ENCODE measurements at places on chromosomes 2 and 18.

DNA sequence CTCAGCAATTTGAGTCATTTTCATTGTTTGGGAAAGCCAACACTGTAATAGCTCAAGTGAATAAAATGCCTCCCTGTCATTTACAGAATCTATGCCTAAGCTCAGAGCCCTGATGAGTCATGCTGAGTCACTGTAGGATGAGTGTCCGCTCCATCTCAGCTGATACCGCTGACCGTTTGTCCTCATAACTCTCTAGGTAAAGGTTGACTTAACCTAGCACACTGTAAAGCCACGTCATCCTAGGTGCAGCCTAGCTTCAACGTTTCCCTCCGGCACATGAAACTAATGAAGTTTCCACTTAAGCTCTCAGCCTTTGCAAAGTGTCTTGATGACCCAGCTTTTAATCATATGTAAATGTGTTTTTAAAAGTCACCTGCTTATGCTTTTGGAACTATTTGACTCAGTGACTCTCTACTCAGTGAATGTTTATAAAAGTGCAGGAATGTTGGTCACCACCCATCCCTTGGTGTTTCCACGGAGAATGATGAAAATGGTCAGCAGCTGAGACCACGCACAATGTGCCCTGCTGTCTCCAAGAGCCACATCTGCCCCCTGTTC, 154.0 kb downstream of the PMAIP1 start:
- DNase-seq: no peak

- no peak for DNase-seq
Measured at GRCh38 chr2:21395366-21395765, 271.6 kb downstream of the TDRD15 start.

DNA sequence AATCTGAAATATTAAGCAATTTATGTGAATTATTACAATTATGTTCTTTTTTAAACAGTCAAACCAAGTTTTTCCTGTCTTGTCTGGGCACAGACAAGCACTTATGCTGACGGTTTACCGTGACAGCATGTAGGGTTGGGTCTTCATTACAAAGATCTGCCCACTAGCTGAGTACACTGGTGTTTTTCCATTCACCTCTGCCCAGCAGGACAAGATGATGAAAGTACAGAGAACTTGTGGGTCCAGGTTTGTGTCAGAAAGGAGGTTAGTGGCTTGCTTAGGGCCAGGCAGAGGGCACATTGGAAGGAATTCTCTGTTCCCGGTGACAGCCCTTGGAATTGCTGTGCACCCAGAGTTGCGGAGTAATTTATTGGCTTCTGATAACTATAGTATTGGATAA, 14.0 kb downstream of the NABP1 start:
- DNase-seq: no peak

- no peak for DNase-seq
Measured at GRCh38 chr18:59657012-59657411, 40.2 kb downstream of the CCBE1 start.

DNA sequence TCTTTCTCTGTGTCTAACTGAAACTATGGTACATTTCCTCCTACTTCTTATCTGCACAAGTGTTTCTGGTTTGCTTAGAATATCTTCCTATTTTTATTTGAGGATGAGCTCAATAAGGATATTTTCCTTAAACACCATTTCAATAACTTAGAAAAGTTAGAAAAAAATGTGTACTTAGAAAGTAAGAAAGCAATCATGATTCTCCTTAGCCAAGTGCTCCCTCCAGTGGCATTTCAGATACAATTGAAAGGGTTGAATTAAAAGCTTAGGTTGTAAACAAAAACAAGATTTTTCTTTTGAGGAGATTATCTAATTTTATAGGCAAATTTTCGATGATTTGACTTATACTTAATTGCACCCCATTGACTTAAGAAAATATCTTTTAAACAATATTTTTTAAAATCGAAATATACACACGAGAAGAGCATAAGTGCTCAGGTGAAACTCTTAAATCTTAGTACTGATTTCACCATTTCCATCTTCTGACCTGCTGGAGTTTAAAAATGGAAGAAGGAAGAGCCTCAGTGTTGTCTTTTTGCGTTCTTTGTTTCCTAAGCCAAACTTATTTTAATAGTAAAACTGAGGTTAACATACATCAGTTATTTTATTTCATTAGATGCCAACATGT, 26.9 kb downstream of the C18orf63 start:
- peak; percentile 21 for DNase-seq

DNA sequence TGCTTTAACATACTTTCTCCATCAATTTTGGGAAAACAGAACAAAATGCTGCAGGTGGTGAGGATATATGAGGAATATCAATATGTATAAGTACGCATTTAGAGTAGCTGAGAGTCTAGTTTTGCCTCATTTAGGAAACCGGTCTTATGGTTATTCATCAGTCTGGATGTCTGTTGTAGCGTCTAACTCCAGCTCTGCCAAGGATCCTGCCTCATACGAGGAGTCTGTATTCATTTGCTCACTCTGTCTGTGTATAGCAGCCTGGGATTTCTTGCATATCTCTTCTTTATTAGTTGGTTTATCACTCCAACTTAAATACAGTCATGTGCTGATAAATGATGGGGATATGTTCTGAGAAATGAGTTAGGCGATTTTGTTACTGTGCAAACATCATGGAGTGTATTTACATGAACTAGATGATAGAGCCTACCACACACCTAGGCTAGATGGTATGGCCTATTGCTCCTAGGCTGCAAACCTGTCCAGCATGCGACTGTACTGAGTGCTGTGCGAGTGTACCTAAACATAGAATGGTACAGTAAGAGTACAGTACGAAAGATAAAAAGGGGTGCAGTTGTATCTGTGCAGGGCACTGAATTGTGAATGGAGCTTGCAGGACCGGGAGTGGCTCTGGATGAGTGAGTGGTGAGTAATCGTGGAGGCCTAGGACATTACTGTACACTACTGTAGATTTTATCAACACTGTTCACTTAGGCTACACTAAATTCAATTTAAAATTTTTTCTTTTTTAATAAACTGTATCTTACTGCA, 148.1 kb downstream of the ZNF407 start:
- DNase-seq: no peak

- DNase-seq: no peak
Measured at GRCh38 chr2:102446936-102447335, 24.0 kb downstream of the IL18RAP start.

DNA sequence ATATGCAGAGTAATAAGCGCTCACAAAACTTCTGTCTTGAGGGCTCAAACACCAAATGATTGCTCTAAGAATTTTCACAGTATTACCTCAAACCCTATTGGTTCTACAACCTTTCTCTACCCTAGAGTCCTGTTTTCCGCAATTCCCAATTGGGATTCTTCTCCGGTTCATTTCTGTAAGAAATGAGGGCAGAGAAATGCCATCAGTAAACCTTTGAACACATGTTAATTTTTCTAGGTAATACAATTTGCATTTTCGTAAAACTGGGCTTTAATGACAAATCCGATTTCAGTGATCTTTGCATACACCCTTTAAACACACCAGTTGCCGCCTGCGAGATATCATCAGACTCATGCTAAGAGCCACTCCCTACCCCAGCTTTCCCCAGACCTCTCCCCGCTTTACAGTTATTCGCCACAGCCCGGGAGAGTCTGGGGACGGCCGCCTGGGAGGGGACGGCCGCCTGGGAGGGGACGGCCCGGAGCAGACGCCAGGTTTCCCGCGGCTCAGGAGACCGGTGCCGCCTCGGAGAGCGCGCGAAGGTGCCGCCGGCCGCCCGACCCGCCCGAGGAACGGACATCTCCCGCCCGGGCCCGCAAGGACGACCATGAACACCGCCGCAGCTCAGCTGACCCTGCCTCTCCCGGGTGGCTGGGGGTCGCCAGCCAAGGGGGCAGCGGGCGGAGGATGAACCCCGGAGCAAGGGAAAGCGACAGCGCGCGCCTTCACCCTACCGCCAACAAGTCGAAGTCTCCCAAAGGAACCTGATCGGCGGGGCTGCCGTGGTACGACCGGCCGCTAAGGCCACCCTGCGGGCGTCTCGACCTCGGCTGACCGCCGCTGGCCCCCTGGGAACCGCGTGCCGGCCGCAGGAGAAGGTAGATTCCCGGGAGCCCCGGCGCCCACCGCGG, 463 bp downstream of the SMC6 start:
- no peak for DNase-seq

- no peak for DNase-seq
Measured at GRCh38 chr2:158412206-158412605, 44.3 kb downstream of the CCDC148 start.

- DNase-seq: no peak
Measured at GRCh38 chr2:37627710-37628109, 43.7 kb downstream of the CDC42EP3 start.
